ENCODE measurements at places on chromosomes 5 and 9.
A peak's percentile ranks its signal among the peaks of the same experiment; 100 is the strongest.

- no peak for DNase-seq
Measured at GRCh38 chr9:137411645-137412380, 11.1 kb downstream of the EXD3 start.

- no peak for DNase-seq
Measured at GRCh38 chr9:34623374-34624235, 3.3 kb upstream of the DCTN3 start.

DNA sequence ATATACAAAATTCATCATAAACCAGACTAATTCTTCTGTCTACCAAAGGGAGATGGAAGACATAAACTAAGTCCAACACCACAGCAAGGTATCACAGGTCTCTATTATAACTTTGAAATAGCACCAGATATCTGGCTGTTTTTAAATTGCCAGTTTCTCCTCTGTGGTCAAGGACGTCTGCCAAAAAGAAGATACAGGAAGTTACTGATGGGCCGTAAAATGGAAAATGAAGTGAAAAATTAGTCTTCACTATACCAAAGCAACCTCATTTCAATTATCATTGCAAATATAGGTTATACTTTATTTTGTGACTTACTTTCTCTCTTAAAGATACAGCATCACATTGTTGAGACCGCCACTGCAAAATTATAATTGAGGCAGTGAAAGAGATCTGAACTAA is 225.5 kb downstream of the NDUFS4 start:
- no peak for DNase-seq

DNA sequence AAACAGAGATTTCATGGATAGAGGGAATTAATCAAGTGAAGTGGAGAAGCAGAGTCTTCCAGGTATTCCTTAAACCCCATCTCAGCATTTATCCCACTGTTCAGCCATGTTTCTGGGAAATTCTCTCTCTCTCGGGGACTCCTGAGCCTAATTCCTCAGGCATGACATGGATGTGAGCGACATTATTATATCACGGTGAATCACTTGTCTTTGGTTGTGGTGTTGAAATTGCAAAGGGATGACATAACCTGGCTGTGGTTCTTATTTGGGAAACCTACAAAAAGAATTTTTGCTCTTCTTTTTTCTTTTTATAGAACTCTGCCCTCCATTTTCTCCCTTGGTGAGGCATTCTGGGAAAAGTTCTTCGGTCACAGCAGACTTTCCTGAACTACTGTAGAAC is 457.9 kb upstream of the PTGER4 start:
- DNase-seq: no peak

DNA sequence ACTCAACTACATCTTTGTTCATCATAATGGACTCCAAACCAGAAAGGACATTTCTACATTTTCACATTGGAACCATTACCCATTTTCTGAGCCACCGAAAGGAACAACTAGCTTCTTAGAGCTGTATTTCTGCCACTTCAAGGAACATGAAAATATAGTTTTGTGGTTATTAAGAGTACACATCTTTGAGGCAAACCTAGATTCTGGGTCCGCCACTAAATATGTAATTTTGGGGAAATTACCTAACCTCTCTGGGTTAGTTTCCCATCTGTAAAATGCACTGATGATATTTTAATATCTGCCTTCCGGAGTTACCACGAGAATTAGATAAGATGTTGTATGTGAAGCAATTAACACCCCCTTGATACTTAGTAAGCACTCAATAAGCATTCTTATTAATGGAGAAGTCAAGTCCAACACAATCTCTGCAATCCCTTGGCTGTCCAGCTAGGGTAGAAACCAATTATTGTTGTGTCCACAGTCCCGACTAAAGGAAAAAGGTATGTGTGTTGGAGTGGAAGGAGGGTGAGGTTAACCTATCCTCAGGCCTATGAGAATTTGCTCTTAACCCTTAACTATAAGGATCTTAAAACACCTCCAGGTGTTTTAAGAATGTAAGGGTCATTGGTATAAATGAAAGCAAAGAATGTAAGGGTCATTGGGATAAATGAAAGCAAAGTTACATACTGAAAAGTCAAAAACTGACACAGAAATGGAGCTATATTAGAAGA is 94.0 kb upstream of the PTGER4 start:
- DNase-seq: no peak

DNA sequence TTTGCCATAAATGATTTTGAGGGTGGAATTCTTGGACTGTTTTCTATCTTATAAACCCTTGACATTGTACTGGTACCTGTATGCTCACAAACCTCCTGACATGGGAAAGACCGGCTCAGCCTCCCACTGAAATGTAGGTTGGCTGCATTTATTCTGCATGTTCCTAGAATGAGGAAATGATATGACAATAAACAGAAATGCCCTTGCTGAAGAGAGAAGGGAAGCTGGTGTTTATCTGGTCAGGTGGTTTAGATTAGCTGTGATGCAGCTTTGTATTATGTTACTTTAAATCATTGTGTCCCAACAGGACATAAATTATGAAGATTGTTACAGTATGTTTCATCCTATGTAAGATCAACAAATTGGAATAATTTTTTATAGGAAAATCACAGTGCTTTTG is 23.1 kb upstream of the CATSPER3 start:
- no peak for DNase-seq

DNA sequence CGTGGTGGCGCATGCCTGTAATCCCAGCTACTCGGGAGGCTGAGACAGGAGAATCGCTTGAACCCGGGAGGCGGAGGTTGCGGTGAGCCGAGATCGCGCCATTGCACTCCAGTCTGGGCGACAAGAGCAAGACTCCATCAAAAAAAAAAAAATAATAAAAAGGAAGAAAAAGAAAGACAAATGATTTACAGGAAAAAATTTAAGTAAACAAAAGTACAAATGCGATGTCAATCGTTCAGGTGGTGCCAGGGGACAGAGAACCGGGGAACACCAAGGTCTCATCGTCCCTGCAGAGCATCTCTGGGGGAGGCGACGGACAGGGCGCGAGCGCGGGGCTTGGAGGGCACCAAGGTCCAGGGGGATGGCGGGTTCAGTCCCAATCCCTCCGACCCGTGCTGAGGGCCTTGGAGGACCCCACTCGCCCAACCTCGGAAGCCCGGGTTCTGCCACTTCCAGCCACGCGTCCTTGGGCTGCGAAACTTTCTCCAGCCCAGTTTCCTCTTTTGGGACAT is 607 bp upstream of the HNRNPAB start:
- no peak for DNase-seq

DNA sequence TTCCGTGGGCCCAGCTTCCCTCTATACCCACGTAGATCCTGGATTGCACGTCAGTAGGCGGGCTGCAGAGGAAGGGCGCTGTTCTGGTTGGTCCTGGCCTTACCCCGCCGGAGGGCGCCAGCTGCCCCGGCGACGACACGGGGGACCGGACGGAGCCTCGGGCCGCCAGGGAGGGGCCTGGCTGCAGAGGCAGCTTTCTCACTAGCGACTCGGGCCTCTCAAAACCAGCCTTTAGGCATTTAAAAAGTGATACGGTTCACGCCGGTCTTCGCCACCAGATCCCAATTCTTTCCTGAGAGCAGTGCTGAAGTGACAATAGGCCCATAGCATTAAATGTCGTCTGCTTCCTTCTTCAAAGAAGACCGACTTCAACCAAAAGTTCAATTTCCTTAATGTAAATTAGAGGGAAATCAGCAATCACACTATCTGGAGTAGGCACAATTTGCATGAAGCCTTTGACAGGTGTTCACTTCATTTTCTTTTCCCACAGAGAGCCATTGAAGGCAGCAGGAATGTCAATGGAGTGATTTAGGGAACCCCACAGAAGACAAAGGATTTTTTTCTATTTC is 17.6 kb upstream of the UBE2D2 start:
- DNase-seq: peak; percentile 11

GRCh38 chr5:89444088-89444487 is 561.1 kb upstream of the MEF2C start:
- no peak for DNase-seq

DNA sequence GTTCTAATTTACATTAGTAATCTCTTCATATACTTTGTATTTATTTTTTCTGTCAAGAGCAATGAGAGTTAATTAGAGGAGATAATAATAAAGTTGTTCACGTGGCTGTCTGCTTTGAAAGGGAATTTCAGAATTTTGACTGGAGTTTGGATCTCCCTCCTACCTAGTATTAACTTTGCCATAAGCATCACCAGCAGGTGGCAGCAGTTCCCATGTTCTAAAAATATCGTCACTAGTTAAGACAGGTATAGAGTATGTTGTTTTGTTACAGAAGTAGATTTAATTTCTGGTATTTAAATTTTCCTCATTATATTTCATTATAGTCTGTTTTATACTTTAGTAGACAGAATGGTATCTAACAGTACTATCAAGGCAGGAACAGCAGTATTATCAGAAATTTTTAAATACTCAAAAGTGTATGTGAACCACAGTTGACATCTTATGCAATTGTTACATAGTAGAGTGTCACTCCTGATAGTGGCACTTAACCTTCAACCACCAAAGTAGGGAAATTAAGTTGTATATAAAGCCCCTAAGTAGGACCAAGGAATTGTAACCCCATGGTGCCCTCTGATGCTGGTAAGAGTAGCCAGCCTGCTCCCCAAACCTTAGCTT is 20.4 kb downstream of the GNPDA1 start:
- peak; percentile 72 for DNase-seq

- DNase-seq: no peak
Measured at GRCh38 chr5:98793223-98793622, 19.8 kb downstream of the RGMB start.

DNA sequence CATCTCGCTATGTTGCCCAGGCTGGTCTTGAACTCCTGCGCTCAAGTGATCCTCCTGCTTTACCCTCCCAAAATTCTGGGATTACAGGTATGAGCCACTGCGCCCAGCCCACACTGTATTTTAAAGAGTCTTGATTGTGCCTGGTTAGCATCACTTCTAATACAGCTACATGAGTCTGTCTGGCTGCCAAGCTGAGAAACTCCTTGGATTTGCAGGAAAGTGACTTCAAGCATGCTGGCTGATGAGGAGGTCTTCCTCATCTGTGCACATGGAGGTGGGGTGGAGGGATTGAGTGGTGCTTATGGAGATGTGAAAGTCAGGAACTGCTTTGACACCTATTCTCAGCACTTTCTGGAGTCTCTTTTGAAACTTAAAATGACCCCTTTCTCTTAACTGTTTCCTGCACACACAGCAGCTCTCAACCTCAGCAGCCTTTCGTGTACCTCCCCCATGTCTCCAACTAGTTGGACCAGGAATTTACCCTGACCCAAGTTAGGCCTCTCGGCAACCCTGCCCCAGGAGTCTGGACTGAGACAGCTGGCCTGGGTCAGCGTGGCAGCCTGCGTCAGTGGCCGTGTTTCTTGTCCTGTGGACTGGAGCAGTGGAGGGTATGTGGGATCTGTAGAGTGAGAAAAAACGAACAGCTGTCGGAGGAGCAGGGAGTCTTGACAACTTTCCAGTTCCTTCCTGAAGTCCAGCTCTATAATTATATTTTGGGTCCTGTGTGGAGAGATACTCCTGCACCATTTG is 72.5 kb downstream of the ACER2 start:
- no peak for DNase-seq

DNA sequence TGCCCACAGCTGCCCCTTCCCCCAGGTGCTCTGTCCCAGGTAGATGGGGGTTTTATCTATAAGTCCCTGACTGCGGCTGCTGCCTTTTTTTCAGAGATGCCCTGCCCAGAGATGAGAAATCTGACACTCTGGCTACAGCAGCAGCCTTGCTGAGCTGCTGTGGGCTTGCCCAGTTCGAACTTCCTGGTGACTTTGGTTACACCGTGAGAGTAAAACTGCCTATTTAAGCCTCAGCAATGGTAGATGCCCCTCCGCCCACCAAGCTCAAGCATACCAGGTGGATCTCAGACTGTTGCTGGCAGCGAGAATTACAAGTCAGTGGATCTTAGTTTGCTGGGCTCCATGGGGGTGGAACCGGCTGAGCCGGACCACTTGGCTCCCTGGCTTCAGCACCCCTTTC is 56.8 kb downstream of the MINAR2 start:
- no peak for DNase-seq

GRCh38 chr5:6261256-6261655 is 117.1 kb downstream of the MED10 start:
- no peak for DNase-seq

GRCh38 chr9:128787659-128788058 is 606 bp downstream of the TBC1D13 start:
- no peak for DNase-seq

DNA sequence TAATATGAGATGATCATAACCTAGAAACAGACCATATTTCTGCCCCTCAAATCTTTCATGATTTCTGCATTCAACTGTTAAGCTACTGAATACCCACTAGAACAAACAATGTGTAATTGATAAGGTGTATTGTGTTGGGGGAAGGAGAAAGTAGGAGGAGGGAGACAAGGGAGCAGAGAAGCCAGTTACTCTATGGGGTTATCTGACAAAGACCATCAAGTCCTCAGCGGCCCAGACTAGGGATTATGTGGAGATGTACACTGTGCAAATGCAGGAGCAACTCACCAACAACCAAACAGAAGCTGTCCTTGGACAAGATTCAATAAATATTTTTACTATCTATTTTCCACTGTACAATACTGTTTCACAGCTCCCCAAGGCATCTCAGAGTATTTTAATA is 2.7 kb downstream of the NRG2 start:
- DNase-seq: no peak

GRCh38 chr5:79436224-79436623 is 77.7 kb downstream of the HOMER1 start:
- no peak for DNase-seq

DNA sequence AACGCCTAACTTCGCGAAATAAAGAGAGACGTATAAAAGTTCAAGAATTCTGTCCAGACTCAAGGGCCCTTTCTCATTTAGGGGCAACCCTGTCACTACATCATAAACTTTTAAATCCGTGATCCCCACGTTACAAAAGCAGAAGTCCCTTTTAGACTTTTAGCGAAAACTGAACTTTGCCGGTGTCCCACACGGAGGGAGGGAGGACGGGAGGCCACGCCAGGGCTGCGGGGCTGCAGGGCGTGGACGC is 515 bp upstream of the F2R start:
- DNase-seq: no peak

GRCh38 chr5:72523960-72524582 is 16.9 kb upstream of the ZNF366 start:
- DNase-seq: no peak

DNA sequence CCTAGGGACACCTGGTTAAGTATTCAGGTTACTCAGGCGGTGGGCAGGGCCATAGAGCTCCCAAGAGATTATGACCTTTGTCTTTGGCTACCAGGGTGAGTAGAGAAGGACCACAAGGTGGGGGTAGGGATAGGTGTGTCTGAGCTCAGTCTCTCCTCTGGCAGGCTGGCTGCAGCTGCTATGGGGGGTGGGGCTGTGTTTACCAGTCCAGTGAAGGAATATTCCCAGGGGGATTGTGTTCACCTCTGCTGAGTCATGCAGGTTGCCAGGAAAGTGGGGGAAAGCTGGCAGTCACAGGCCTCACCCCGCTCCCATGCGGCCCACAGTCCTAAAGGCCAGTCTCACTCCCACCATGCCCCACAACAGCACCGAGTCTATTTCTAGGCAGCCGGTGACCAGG is 53.6 kb upstream of the POU5F2 start:
- no peak for DNase-seq

Measured in activated CD4-positive, alpha-beta T cell treated with anti-CD3 and anti-CD28 coated beads for 24 hours (primary cell).